Activated B cell treated with CpG ODN at 0.5 μM for 24 hours (primary cell): ENCODE measurements at places on chromosomes 5 and 9. TPM values are rescaled to one million over a fixed set of nuclear protein-coding genes. Genes with fewer than 3 reads are reported as not detected.

Gene CDKN2A
- 6.7 and 8.5 TPM in 2 replicates for total RNA-seq

Gene ENDOG
- 14.6 and 16.9 TPM in 2 replicates for total RNA-seq

Gene IL9
- total RNA-seq, result not detected in 2 replicates

Gene PFN3
- total RNA-seq, result not detected in 2 replicates

Gene NUTM2F
- total RNA-seq, result not detected in 2 replicates

Gene CDH9
- not detected in 2 replicates for total RNA-seq

Gene BRINP1
- not detected in 2 replicates for total RNA-seq

Gene PCDHB12
- not detected in 2 replicates for total RNA-seq

Gene SLC36A2
- total RNA-seq, result not detected in 2 replicates

Gene HEMGN
- total RNA-seq, result 0.11 TPM in 1 of 2 replicates, not detected in the other

Gene EPB41L4B
- total RNA-seq, result 5.3 and 6.1 TPM in 2 replicates
